ENCODE measurements at places on chromosomes 4 and X. TPM values are rescaled to one million over a fixed set of nuclear protein-coding genes. Genes with fewer than 3 reads are reported as not detected.

- H3K4me1 ChIP-seq, result no peaks in the 10 kb centered on the region
- no peaks in the 10 kb centered on the region for H3K36me3 ChIP-seq
- no peaks in the 10 kb centered on the region for H3K27me3 ChIP-seq
- H3K4me3 ChIP-seq, result no peak overlapping the region
- DNase-seq, result no peak
Measured at GRCh38 chrX:107227780-107228485, 21.5 kb downstream of the DNAAF6 start.

The SNCA gene
- total RNA-seq, result 7.0 TPM

- no peaks in the 10 kb centered on the region for H3K27me3 ChIP-seq
- no peaks in the 10 kb centered on the region for H3K36me3 ChIP-seq
- H3K27ac ChIP-seq, result no peak overlapping the region
- H3K4me1 ChIP-seq, result no peaks in the 10 kb centered on the region
- no peak overlapping the region for H3K4me3 ChIP-seq
Measured at GRCh38 chrX:8743126-8743732, 11.3 kb upstream of the ANOS1 start.

GRCh38 chr4:2280531-2281300 is 18.8 kb upstream of the MXD4 start:
- H3K27me3 ChIP-seq, result no peaks in the 10 kb centered on the region
- H3K36me3 ChIP-seq, result no peaks in the 10 kb centered on the region
- no peak overlapping the region for H3K27ac ChIP-seq
- no peaks in the 10 kb centered on the region for H3K4me1 ChIP-seq
- no peak for DNase-seq
- no peak overlapping the region for H3K4me3 ChIP-seq

The BRS3 gene
- total RNA-seq, result not detected

DNA sequence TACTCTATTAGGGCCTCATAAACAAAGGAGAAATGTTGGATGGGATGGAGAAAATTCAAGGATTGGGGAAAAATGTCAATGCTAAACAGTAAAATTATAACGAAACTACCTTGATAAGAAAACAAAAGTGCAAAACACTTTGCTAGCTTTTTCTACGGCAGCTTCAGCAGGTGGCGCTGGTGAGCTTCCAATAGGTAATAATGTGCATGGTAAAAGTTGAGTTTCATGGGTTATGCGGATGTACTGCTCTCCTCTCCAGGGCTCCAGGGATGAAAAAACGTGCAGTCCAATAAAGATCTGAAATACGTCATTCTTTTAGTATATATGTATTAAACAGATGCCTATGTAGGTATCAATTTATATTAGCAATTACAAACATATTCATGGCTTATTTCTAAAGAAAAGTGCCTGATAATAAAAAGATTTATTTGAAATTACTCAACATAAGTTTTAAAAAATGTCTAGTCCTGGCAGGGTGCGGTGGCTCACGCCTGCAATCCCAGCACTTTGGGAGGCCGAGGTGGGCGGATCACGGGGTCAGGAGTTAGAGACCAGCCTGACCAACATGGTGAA is 239.6 kb downstream of the GRXCR1 start:
- no peaks in the 10 kb centered on the region for H3K36me3 ChIP-seq
- H3K27me3 ChIP-seq, result no peaks in the 10 kb centered on the region
- H3K4me3 ChIP-seq, result no peak overlapping the region

GRCh38 chrX:154546354-154547244 is at the start of gene G6PD:
TSS of gene G6PD (minus strand) at chrX:154546846. CDS start at chrX:154546155, 691 bp downstream.
- peaks cover 38% of the 10 kb centered on the region for H3K4me1 ChIP-seq
- H3K27me3 ChIP-seq, result no peaks in the 10 kb centered on the region
- peak within 1 kb of the TSS; percentile 78 for H3K4me3 ChIP-seq
- H3K36me3 ChIP-seq, result no peaks in the 10 kb centered on the region
- peak; percentile 74 for DNase-seq

The PPP4R3C gene
- total RNA-seq, result not detected

GRCh38 chrX:153450949-153451277 is 5.1 kb upstream of the TREX2 start:
- H3K4me3 ChIP-seq, result no peak overlapping the region
- H3K27ac ChIP-seq, result no peak overlapping the region
- H3K27me3 ChIP-seq, result no peaks in the 10 kb centered on the region
- no peaks in the 10 kb centered on the region for H3K4me1 ChIP-seq
- DNase-seq, result no peak
- H3K36me3 ChIP-seq, result peaks cover 16% of the 10 kb centered on the region

- peak overlapping the region; percentile 69 for H3K27ac ChIP-seq
- no peak overlapping the region for H3K4me3 ChIP-seq
- DNase-seq, result no peak
- no peaks in the 10 kb centered on the region for H3K36me3 ChIP-seq
- H3K27me3 ChIP-seq, result no peaks in the 10 kb centered on the region
Measured at GRCh38 chrX:63746278-63746677, 38.7 kb downstream of the ARHGEF9 start.

The MAGEA9B gene
- not detected for total RNA-seq

The DUX4 gene
- not detected for total RNA-seq

DNA sequence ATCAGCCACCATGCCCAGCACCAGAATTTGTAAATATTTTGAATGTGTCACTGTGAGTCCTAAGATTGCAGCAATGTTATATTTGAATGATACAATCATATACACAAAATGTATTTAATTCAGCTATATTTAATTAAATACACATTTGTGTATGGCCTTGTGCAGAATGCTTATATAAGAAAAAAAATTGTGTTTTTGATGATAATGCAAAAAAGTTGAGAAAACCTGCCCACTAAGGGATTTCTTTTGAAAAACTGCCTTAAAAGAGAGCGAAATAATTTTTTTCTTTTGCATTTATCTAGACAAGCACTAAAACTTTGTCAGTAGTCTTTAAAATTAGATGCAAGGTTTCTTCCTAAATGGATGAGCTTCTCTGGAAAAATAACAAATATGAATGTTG is 68.1 kb upstream of the OTUD4 start:
- no peak for DNase-seq
- H3K4me1 ChIP-seq, result no peaks in the 10 kb centered on the region
- no peak overlapping the region for H3K4me3 ChIP-seq
- no peaks in the 10 kb centered on the region for H3K27me3 ChIP-seq
- no peaks in the 10 kb centered on the region for H3K36me3 ChIP-seq
- no peak overlapping the region for H3K27ac ChIP-seq

DNA sequence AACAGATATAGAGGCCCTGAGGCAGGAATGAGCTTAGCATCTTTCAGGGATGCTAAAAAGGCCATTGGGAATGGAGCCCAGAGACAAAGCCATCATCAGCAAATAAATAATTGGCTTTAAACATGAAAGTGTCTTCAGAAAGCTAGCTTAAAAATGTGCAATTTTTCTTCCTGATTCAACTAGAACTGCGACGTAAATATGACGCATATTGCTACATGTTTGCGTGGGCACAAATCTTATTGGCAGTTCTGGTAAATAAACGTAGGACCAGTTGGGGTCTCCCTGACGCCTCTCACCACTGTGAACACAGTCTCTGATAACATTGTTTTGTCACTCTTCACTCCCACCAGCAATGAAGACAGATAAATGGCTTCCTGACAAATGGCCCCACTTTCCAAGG is 97.3 kb upstream of the SRD5A3 start:
- no peaks in the 10 kb centered on the region for H3K4me1 ChIP-seq
- no peaks in the 10 kb centered on the region for H3K27me3 ChIP-seq
- no peak overlapping the region for H3K27ac ChIP-seq
- no peak for DNase-seq
- no peaks in the 10 kb centered on the region for H3K36me3 ChIP-seq
- no peak overlapping the region for H3K4me3 ChIP-seq

DNA sequence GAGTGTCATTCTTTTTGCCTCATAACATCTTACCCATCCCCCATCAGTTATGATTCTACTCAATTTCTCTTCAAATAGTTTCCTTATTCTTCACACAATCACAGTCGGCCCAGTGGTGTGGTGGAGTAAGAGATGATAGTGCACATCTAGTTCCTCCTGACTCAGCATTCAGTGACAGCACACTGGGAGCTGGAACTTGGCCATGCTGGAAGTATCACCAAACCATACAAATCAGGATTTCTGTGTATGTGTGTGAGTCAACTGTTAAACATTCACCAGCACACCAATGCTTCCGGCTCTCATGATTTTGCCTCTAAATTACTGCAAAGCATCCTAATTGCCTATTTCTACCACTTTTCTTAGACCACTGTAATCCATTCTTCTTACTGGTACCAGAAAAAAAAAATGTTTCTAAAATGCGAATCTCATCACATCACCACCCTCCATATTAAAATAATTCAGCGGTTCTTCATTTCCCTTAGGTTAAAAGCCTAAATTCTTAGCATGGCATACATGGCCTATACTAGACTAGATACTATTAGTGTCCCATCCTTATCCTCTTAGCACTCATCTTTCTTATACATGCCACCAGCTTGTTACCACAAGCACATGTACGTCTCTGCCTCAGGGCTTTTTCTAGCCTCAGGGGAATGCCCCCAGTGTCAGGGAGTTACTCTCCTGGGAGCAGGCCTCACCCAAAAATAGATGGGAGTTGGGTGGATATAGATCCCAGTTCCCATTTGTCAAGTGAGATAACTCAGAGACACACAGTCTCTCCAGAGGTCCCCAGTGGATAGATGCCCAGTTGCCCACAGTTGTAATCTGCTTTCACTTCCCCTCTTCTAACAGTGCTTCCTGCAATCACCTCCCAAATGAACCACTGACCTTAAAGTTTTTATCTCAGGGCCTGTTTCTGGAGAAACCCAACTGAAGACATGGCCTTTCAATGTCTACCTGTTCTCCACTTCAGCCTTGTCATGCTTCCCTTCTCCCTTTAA is 49.2 kb upstream of the DDX53 start:
- no peaks in the 10 kb centered on the region for H3K27me3 ChIP-seq
- no peak overlapping the region for H3K27ac ChIP-seq
- no peak for DNase-seq
- no peaks in the 10 kb centered on the region for H3K4me1 ChIP-seq

- no peaks in the 10 kb centered on the region for H3K36me3 ChIP-seq
- DNase-seq, result no peak
- no peaks in the 10 kb centered on the region for H3K27me3 ChIP-seq
- H3K27ac ChIP-seq, result no peak overlapping the region
- H3K4me1 ChIP-seq, result peaks cover 3% of the 10 kb centered on the region
Measured at GRCh38 chr4:87270144-87270543, 49.7 kb upstream of the KLHL8 start.

DNA sequence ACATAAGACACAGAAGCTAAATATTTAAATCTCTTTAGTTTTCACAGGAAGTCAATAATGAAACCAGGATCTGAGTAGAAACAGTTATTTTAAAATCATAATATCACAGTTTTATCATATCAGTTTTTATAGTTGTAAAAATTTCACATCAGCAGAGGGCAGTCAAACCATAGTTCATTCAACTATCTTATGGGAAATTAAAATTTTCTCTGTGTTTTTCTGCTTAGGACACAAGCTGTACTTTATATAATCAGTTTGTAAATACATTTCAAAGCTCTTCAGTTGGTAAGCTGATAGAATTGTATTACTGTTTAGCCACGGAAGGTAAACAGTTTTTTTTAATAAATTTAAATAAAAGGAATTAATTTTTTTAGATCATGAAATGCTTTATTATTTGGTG is 204.8 kb upstream of the NUDT6 start:
- no peaks in the 10 kb centered on the region for H3K27me3 ChIP-seq
- no peak overlapping the region for H3K4me3 ChIP-seq

DNA sequence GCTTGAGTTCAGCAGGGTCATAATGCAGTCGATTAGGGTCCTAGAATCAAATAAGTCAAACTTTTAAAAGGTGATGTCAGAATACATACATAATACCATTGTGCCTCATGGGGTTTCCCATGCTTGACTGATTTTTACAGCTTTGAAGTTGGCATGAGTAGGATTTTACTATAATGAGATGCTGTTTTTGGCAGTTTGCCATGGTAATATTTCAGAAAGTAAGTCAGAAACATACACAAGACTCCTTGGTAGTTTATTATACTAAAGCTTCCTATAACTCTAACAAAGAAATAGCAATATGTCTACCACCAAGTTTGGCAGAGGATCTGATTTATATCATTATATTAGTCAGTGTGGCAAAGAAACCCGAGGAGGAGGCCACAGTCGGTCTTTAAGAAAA is 45.2 kb downstream of the PHKA2 start:
- no peak overlapping the region for H3K27ac ChIP-seq
- H3K4me3 ChIP-seq, result no peak overlapping the region
- H3K36me3 ChIP-seq, result peaks cover 32% of the 10 kb centered on the region
- no peaks in the 10 kb centered on the region for H3K4me1 ChIP-seq

DNA sequence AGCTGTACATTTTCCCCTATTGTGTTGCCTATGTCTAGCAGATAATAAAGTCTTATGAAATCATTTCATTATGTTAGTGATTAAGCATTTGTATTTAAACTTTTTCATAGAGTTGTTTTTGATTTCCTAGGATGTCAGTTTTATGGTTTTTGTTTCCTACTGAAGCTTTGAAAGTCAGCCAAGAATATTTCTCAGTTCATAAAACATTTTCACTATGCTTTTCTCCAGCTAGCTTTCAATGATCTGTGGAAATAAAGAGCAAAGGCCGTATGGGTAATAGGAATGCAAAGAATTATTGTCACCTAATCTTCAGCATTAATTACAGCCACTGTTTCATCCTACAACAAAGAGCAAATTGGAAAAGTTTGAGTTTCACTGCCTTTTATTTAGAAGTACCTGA is 145.7 kb upstream of the NUDT6 start:
- no peak overlapping the region for H3K4me3 ChIP-seq
- no peak for DNase-seq
- H3K27ac ChIP-seq, result no peak overlapping the region
- H3K27me3 ChIP-seq, result no peaks in the 10 kb centered on the region

DNA sequence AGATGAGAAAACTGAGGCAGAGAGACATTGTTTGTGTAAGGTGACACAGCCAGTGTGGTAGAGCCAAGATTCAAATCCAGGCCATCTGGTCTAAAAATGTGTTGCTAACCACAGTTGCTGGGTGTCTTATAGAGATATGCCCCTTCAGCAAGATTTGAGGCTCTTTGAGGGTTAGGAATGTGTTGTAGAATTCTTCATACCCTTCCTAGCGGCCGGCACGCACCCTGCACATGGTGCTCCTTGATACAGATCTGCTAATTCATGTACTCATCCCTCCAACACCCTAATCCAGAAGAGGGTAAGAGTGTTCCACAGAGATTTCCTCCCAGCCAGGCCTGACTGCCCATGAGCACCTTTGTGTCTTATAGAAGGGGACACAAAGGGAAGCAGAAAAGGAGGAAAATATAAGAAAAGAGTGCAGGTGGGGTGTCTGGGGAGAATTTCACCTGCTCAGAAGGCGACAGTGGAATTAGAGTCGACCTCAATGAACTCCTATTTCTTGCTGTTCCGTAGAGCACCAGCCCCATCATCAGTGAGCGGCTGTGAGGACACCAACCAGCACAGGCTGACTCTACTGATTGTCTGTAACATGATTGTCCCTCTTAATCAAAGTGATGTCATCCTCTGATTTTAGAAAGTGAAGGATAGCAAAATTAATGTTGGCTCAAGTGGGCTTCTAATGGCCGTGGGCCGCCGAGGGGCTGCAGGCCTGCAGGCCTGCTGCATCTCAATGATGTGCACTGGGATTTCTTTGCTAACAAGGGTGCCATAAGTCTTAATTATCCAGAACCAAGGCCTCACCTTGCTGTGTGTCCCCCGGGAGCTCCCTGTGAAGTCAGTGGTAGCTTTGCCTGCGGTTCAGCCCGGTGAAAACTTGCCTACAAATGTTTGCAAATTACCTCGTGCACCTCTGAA is 24.2 kb upstream of the SMIM20 start:
- no peak overlapping the region for H3K4me3 ChIP-seq
- no peaks in the 10 kb centered on the region for H3K36me3 ChIP-seq
- DNase-seq, result no peak
- no peak overlapping the region for H3K27ac ChIP-seq
- H3K27me3 ChIP-seq, result no peaks in the 10 kb centered on the region
- H3K4me1 ChIP-seq, result peaks cover 3% of the 10 kb centered on the region

Data from left ventricle myocardium inferior (tissue), 1 donor.